ENCODE measurements at places on chromosomes 2 and 18.

GRCh38 chr2:83069724-83070123, 1389.4 kb downstream of the SUCLG1 start:
- H3K4me1 ChIP-seq, result no peaks in the 10 kb centered on the region
- no peak for DNase-seq
- no peak overlapping the region for H3K4me3 ChIP-seq
- no peak overlapping the region for H3K27ac ChIP-seq

- H3K36me3 ChIP-seq, result no peaks in the 10 kb centered on the region
- H3K4me3 ChIP-seq, result no peak overlapping the region
- no peaks in the 10 kb centered on the region for H3K4me1 ChIP-seq
Measured at GRCh38 chr2:36068086-36068485, 287.5 kb upstream of the CRIM1 start.

DNA sequence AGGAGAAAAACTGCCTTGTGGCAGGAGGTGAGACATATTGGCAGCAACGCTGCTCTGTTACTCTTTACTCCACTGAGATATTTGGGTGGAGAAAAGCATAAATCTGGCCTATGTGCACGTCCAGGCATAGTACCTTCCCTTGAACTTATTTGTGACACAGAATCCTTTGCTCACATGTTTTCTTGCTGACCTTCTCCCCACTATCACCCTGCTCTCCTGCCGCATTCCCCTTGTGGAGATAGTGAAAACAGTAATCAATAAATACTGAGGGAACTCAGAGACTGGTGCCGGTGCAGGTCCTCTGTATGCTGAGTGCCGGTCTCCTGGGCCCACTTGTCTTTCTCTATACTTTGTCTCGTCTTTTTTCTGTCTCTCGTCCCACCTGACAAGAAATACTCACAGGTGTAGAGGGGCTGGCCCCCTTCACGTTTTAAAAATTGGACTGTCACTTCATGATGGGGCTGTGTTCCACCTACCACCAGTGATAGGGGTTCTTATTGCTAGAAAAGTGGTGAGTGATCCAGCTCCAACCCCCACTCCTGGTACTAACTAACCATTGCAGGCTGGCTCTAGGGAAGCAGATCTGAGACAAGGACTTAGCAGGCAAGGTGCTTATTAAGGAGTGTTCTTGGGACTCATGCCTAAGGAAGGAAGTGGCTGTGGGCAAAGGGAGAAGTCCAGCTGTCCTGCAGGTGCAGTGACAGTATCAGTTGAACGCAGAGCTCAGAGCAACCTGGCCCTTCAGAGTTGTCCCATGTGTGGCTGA, 51.7 kb downstream of the LONRF2 start:
- no peaks in the 10 kb centered on the region for H3K27me3 ChIP-seq
- no peaks in the 10 kb centered on the region for H3K4me1 ChIP-seq
- H3K27ac ChIP-seq, result no peak overlapping the region
- no peak overlapping the region for H3K4me3 ChIP-seq

DNA sequence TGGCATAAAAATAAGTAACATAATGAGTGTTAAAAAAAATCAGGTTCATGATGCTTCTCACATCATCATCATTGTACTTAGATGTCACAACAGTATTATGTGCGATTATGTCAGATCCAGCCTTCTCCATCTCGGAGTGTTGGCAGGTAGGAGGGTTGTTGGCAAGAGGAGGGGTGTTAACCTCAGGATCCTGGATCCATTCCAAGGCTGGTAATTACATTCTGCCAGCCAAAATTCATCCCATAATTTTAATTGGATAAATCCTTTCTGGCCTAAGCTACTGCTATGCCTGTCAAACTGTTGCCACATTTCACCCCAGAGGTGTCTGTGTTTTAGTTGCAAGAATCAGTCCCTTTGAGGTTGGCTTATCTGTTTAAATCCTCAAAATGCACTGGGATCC, 891 bp upstream of the FTCDNL1 start:
- H3K27me3 ChIP-seq, result peaks cover 11% of the 10 kb centered on the region
- DNase-seq, result no peak
- no peaks in the 10 kb centered on the region for H3K4me1 ChIP-seq

DNA sequence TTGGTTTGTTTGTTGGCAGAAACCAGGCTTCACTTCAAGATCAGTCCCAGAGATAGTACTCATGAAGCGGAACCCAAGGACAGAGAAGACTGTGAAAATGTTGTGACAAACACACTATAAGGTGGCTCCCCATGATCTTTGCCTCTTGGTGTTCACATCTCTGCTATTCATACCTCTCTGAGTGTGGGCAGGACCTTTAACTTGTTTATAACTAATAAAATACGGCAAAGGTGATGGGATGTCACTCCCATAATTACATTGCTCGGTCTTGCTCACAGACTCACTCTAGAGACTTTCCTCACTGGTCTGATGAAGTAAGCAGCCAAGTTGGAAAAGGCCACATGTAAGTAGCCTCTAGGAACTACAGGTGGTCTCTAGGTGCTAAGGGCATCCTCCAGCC, 30.6 kb upstream of the UGP2 start:
- H3K4me3 ChIP-seq, result no peak overlapping the region
- no peaks in the 10 kb centered on the region for H3K27me3 ChIP-seq
- no peak overlapping the region for H3K27ac ChIP-seq
- no peak for DNase-seq

GRCh38 chr2:8485736-8486135, 196.1 kb upstream of the ID2 start:
- no peak overlapping the region for H3K27ac ChIP-seq
- no peaks in the 10 kb centered on the region for H3K27me3 ChIP-seq
- no peaks in the 10 kb centered on the region for H3K36me3 ChIP-seq
- H3K4me3 ChIP-seq, result no peak overlapping the region
- no peak for DNase-seq

DNA sequence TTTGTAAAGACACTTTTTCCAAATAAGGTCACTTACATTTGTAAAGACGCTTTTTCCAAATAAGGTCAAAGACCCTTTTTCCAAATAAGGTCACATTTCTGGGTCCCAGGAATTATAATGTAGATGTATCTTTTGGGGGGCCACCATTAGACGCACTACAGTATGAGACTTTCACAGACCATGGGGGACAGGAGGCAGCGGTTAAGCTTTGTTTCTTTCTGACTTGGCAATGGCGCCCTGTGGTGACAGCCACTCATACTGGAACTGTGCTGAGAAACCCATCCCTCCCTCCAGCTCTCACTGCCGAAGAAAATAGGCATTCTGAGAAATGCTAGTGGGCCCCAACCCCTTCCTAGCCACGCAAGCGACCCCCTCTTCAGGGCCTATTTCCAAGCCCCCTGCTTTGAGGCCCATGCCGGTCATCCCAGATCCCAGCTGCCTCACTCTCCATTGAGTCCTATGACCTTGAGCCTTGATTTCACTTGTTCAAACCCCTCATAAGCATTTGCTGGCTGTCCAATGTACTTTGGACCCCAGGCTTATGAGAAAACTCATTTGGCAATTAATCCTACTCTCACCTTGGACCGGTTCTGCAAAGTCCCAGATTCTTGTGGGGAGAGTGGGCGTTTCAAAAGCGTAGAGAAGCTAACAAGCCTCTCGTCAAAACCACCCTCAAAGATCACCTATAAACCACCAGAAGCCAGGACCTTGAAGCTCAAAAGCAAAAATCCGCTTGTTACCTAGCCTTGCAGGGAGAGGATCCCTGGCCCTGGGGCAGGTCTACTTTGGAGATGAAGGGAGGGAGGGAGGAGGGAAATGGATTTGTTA, 11.3 kb upstream of the SPATA3 start:
- H3K27ac ChIP-seq, result no peak overlapping the region
- peaks cover 12% of the 10 kb centered on the region for H3K27me3 ChIP-seq
- H3K36me3 ChIP-seq, result no peaks in the 10 kb centered on the region
- no peak for DNase-seq
- no peak overlapping the region for H3K4me3 ChIP-seq

DNA sequence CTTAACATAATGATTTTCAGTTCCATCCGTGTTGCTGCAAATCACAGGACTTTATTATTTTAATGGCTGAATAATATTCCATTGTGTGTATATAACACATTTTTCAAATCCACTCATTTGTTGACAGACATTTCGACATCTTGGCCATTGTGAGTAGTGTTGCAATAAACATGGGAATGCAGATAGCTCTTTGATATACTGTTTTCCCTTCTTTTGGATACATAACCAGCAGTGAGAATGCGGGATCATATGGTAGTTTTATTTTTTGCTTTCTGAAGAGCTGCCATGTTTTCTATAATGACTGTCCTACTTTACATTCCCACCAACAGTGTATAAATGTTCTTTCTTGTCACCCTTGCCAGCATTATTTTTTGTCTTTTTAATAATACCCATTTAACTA, 420.3 kb upstream of the CHAC2 start:
- H3K27me3 ChIP-seq, result no peaks in the 10 kb centered on the region
- no peak overlapping the region for H3K27ac ChIP-seq
- no peaks in the 10 kb centered on the region for H3K36me3 ChIP-seq
- H3K4me1 ChIP-seq, result no peaks in the 10 kb centered on the region

DNA sequence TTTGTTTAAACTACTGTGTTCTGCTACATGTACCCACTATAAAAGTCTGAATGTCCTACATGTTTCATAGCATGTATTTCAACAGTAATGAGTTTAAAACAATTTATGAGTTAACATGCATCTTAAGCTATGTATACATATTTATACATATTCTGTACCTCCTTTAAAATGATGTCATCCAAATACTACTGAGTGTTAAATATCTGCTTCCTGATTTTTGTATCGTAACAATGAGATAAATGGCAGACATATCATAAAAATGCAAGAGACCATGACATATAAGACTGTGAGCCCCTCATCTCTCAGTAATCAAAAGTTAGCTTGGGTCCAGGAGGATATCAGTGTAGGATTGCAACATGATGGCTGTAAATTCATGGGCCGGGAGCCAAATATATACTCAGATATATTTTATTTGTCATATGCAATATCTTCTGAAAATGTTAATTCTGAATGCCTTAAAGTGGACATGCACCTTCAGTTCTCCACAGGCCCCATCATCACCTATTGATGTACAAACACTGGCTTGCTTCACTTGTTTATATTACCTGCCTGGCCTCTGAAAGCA, 3.6 kb downstream of the COL5A2 start:
- no peak overlapping the region for H3K27ac ChIP-seq
- H3K4me3 ChIP-seq, result peak overlapping the region; percentile 53
- no peak for DNase-seq

- H3K4me1 ChIP-seq, result no peaks in the 10 kb centered on the region
- H3K4me3 ChIP-seq, result no peak overlapping the region
- peak overlapping the region; percentile 14 for H3K27ac ChIP-seq
Measured at GRCh38 chr2:159163930-159164329, 122.6 kb downstream of the WDSUB1 start.

DNA sequence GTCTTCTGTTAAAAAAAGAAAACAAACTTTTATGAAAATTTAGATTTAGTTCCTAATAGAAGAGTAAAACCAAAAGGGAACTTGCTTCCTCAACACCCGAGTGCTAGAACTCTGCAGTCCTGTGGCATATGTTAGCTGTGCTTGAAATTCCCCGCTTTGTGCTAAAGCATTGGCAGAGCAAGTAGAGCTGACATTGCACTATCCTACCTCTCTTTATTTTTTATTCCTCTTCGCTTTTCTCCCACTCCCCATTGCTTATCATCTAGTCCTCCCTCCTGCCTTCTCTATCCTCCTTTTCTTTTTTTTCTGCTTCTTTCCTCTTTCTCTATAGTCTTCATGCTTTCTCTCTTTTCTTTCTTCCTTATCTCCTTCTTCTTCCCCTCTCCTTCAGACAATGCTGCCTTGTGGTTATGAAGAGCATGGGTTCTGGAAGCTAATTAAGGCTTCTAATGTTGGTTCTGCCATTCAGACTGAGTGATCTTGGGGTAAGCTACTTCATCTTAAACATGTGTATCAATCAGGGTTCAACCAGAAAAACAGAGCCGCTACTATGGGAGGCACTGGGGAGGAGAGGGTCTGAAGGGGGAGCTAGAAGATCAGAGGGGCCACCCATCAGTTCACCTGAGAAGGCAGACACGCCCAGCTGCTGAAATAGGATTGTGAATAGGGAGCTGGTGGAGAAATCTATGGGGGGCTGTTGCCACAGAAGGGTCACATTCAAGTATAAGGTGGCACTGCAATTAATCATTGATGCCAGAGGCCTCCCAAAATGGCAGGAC, 31.4 kb upstream of the PELI1 start:
- no peak overlapping the region for H3K27ac ChIP-seq
- no peaks in the 10 kb centered on the region for H3K36me3 ChIP-seq
- H3K4me3 ChIP-seq, result no peak overlapping the region

DNA sequence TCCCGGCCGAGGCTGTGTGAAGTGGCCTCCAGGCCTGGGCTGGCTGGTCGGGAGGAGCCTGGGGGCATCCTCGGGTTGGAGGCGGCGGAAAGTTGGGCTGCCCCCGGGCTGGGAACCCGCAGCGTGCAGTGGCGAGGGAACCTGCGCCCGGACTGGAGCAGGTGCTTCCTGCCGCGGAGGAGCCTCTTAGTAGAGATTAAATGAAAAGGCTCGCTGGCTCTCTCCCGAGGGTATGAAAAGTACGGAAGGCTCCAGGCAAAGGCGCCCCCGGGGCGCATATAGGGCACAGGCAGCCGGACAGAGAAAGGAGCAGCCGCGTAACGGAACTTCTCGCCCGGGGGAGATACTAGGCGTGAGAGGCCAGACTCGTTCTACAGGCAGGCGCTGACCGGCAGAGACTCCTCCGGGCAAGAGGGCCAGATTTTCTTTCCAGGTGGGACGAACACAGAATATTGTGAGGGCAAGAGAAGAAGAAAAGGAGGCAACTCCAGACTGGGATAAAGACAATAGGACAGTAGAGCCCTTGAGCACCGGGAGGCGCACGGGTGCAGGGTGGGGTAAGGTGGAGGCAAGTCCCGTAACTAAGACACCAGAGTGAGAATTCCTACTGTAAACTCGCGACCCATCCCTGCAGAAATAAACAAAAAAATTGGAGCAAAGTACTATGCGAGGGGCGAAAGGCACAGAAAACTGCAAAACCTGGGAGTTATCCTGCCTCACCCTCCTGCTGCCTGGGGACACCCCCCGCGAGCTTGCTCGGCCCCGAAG, 816 bp downstream of the CDH2 start:
- H3K27ac ChIP-seq, result no peak overlapping the region
- H3K36me3 ChIP-seq, result no peaks in the 10 kb centered on the region
- no peak for DNase-seq
- H3K27me3 ChIP-seq, result peaks cover 11% of the 10 kb centered on the region
- peaks cover 23% of the 10 kb centered on the region for H3K4me1 ChIP-seq
- peak overlapping the region; percentile 54 for H3K4me3 ChIP-seq

GRCh38 chr2:227817850-227818674, 4.4 kb downstream of the CCL20 start:
- peaks cover 7% of the 10 kb centered on the region for H3K4me1 ChIP-seq
- no peak overlapping the region for H3K4me3 ChIP-seq

DNA sequence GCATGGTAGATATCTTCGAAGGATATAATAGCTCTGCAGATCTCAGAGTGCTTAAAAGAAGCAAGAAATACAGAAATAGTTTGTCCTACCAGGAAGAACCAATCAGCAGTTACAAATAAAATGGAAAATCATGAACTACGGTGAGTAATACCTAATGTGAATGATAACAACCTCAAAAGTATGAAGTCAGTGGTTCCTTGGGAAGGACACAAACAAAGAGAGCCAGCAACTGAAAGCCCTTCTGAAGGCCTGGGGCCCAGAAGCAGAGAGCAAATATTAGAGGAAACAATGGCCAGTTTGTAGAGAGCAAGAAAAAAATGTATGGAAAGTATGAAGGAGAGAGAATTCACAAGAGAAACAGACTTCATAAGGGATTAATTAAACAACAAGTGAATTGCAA, 226.8 kb upstream of the CHST9 start:
- H3K4me3 ChIP-seq, result no peak overlapping the region
- H3K4me1 ChIP-seq, result peaks cover 4% of the 10 kb centered on the region
- no peaks in the 10 kb centered on the region for H3K36me3 ChIP-seq
- H3K27me3 ChIP-seq, result no peaks in the 10 kb centered on the region
- DNase-seq, result no peak
- H3K27ac ChIP-seq, result no peak overlapping the region
